HFFc6 (cell line): ENCODE measurements at places on chromosomes 7 and 10.
A peak's percentile ranks its signal among the peaks of the same experiment; 100 is the strongest.

GRCh38 chr10:47359101-47359500 is 10.9 kb downstream of the RBP3 start:
- no peak for DNase-seq

GRCh38 chr10:88538048-88538447 is 45.1 kb downstream of the RNLS start:
- peak; percentile 2 for DNase-seq

GRCh38 chr7:74312418-74313028 is 23.3 kb downstream of the CLIP2 start:
- DNase-seq, result no peak

GRCh38 chr7:96784597-96784996 is 75.0 kb upstream of the SEM1 start:
- DNase-seq, result no peak

- DNase-seq, result no peak
These were observed 59.8 kb upstream of the ANTXRL start for GRCh38 chr10:46226900-46227558.
